ENCODE measurements at places on chromosomes 13 and 19. TPM values are rescaled to one million over a fixed set of nuclear protein-coding genes. Genes with fewer than 3 reads are reported as not detected.
A peak's percentile ranks its signal among the peaks of the same experiment; 100 is the strongest.

Gene CD177
- not detected for total RNA-seq

- no peaks in the 10 kb centered on the region for H3K27me3 ChIP-seq
- H3K4me1 ChIP-seq, result peaks cover 10% of the 10 kb centered on the region
- H3K27ac ChIP-seq, result no peak overlapping the region
- H3K36me3 ChIP-seq, result peaks cover 15% of the 10 kb centered on the region
These were observed 14.3 kb downstream of the GAS6 start for GRCh38 chr13:113849546-113849945.

Gene POU2F2
- 0.88 TPM for total RNA-seq

GRCh38 chr19:40424637-40425449, 949 bp downstream of the SERTAD1 start:
- DNase-seq, result no peak
- peak overlapping the region; percentile 100 for H3K27ac ChIP-seq
- H3K36me3 ChIP-seq, result no peaks in the 10 kb centered on the region
- peaks cover 43% of the 10 kb centered on the region for H3K4me1 ChIP-seq

Gene PSG6
- total RNA-seq, result not detected

DNA sequence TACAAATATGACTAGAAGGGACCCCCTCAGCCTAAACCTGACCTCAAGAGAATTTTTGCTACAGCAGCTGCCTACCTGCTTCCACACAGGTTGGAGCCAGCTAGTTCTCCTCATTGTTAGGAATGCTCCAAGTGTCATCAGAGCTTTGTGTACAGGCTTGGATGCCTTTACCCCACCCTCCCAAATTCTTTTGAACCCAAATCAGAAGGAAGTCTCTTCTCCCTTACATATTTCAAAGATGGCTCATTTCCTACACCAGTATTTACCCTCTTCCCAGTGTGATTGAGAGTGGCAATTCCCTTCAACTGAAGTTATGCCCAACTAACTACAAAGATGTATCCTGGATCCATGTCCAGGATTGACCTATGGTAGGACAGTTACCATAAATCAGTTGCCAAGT, 323.2 kb downstream of the OXGR1 start:
- DNase-seq, result no peak
- H3K4me3 ChIP-seq, result no peak overlapping the region
- H3K27ac ChIP-seq, result no peak overlapping the region

Gene KLF12
- total RNA-seq, result 23.1 TPM

DNA sequence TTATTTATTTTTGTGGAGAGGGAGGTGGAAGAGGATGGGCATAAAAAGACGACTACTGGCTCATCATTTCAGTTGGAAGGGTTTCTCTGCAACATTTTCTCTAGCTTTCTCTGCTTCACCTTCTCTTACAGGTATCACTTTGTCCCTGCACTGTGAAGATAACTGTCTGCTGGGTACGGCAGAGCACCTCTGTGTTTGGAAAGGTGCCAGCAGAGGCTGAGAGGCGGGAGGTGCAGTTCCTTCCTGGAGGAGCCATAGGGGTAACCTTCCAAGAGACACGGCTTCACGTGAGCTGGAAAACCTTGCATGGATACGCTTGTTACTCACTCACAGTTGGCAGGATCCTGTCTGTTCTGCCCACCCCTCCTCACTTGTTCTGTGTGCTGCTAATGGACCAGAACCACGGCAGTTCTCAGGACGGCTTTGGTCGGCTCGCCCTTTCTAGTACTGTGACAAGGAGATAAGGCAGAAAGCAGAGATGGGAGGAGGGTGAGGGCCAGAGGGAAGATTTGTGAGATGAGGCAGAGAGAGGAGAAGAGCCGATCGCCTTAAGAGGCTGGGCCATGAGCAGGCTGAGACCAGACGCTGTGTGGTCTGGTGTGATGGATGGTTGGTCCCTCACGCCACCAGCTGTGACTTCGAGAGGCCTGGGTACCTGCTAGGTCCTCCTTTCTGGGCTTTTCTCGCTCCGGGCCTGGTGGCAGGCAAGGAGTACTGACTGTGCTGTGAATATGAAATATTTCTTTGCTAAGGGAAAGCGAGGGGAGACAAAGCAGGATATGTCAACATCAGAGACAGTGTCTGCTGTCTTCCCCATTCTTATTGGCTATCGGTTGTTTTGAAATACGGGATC, 66.8 kb downstream of the MRPL57 start:
- no peaks in the 10 kb centered on the region for H3K27me3 ChIP-seq
- peak overlapping the region; percentile 67 for H3K27ac ChIP-seq
- no peak overlapping the region for H3K4me3 ChIP-seq
- DNase-seq, result no peak
- H3K36me3 ChIP-seq, result no peaks in the 10 kb centered on the region

- H3K4me1 ChIP-seq, result peaks cover 7% of the 10 kb centered on the region
- peak within 1 kb of the TSS; percentile 38 for H3K4me3 ChIP-seq
- H3K27ac ChIP-seq, result no peak within 1 kb of the TSS
- no peaks in the 10 kb centered on the region for H3K36me3 ChIP-seq
These were observed at the start of gene TMEM145 for GRCh38 chr19:42313096-42313839. Gene TMEM145, plus strand, starts transcription at chr19:42313309. Its CDS starts 68 bp downstream, at chr19:42313377.

- H3K27ac ChIP-seq, result peak overlapping the region; percentile 87
- DNase-seq, result peak; percentile 68
- H3K4me3 ChIP-seq, result peak overlapping the region; percentile 82
These were observed 1.5 kb upstream of the ELOF1 start for GRCh38 chr19:11560404-11561051.

DNA sequence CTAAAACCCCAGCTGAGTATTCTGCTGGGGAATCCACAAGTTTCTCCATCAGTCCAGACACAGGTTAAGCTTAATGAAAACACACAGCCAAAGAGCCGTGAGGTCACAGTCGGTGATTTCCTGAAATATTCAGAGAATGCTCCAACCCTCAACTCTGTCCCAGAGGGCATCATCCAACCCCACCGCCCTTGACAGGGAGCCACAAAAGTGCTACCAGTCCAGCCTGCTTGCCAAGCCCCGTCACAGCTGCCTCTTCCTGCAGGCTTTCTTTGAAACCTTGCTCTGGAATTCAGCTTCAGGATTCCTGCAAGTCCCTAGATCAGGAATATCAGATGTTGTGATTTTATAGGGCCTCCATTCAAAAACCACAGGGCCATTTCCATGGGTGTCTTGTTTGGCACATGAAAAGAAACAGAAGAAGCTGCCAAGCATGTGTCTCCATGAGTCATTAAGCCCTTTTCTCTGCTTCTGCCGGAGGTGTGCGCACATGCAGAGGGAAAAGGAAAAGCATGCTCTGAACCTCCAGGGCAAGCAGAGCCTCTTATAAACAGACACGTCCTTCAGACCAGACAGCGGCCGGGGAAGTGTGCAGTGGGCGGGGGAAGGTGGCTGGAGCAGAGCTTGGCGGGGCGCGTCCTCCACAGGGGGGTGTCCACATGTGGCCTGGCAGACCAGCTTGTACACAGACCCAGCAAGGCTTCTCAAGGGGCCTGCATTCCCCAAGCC, 164.7 kb downstream of the KATNAL1 start:
- H3K4me1 ChIP-seq, result no peaks in the 10 kb centered on the region
- no peaks in the 10 kb centered on the region for H3K36me3 ChIP-seq
- no peak for DNase-seq
- H3K4me3 ChIP-seq, result no peak overlapping the region
- no peaks in the 10 kb centered on the region for H3K27me3 ChIP-seq

Gene SHISA2
- total RNA-seq, result not detected

Gene IL17D
- total RNA-seq, result not detected

Gene TFDP1
- 75.1 TPM for total RNA-seq

GRCh38 chr13:26914148-26914547, 153.6 kb upstream of the GPR12 start:
- H3K4me3 ChIP-seq, result no peak overlapping the region
- no peaks in the 10 kb centered on the region for H3K36me3 ChIP-seq
- no peak for DNase-seq

- H3K4me3 ChIP-seq, result no peak overlapping the region
- H3K27me3 ChIP-seq, result no peaks in the 10 kb centered on the region
- no peaks in the 10 kb centered on the region for H3K36me3 ChIP-seq
These were observed 1272.1 kb upstream of the PCDH20 start for GRCh38 chr13:62687732-62688131.

- H3K36me3 ChIP-seq, result no peaks in the 10 kb centered on the region
- no peak overlapping the region for H3K4me3 ChIP-seq
- DNase-seq, result no peak
- H3K4me1 ChIP-seq, result no peaks in the 10 kb centered on the region
- H3K27ac ChIP-seq, result no peak overlapping the region
- no peaks in the 10 kb centered on the region for H3K27me3 ChIP-seq
These were observed 17.9 kb downstream of the GPR183 start for GRCh38 chr13:99289271-99289670.

Gene C19orf81
- total RNA-seq, result not detected

Gene C5AR2
- total RNA-seq, result 1.6 TPM

DNA sequence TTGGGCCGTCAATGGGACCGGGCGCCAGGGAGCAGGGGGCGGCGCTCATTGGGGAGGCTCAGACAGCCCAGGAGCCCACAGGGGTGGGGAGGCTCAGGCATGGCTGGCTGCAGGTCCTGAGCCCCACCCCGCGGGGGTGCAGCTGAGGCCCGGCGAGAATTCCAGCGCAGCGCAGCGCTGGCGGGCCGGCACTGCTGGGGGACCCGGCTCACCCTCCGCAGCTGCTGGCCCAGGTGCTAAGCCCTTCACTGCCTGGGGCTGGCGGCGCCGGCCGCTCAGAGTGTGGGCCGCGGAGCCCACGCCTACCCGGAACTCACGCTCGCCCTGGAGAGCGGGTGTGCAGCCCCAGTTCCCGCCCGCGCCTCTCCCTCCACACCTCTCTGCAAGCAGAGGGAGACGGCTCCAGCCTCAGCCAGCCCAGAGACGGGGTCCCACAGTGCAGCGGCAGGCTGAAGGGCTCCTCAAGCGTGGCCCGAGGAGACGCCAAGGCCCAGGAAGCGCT, 1227.4 kb downstream of the PCDH17 start:
- no peak for DNase-seq
- H3K27ac ChIP-seq, result no peak overlapping the region
- H3K36me3 ChIP-seq, result no peaks in the 10 kb centered on the region
- H3K4me3 ChIP-seq, result no peak overlapping the region

- H3K27me3 ChIP-seq, result peaks cover 3% of the 10 kb centered on the region
- no peaks in the 10 kb centered on the region for H3K4me1 ChIP-seq
- DNase-seq, result no peak
- no peak overlapping the region for H3K4me3 ChIP-seq
- no peaks in the 10 kb centered on the region for H3K36me3 ChIP-seq
These were observed 2.2 kb downstream of the MADCAM1 start for GRCh38 chr19:498511-498891.

GRCh38 chr13:39403106-39403505, 199.9 kb downstream of the LHFPL6 start:
- H3K27ac ChIP-seq, result no peak overlapping the region
- H3K27me3 ChIP-seq, result no peaks in the 10 kb centered on the region
- H3K36me3 ChIP-seq, result no peaks in the 10 kb centered on the region

Gene KL
- 2.5 TPM for total RNA-seq
